ENCODE measurements at places on chromosomes 2 and 18. TPM values are rescaled to one million over a fixed set of nuclear protein-coding genes. Genes with fewer than 3 reads are reported as not detected.

GRCh38 chr2:42195559-42195958, 26.4 kb downstream of the EML4 start:
- DNase-seq = no peak
- H3K27ac ChIP-seq = no peak overlapping the region
- H3K36me3 ChIP-seq = peaks cover 6% of the 10 kb centered on the region
- no peak overlapping the region for H3K4me3 ChIP-seq

GRCh38 chr2:161988589-161988988, 85.4 kb downstream of the DPP4 start:
- no peak overlapping the region for H3K4me3 ChIP-seq
- peak; percentile 67 for DNase-seq
- H3K4me1 ChIP-seq = peaks cover 3% of the 10 kb centered on the region
- H3K36me3 ChIP-seq = no peaks in the 10 kb centered on the region
- H3K27me3 ChIP-seq = no peaks in the 10 kb centered on the region
- no peak overlapping the region for H3K27ac ChIP-seq

GRCh38 chr2:61619561-61619960, 81.4 kb upstream of the XPO1 start:
- H3K4me1 ChIP-seq = no peaks in the 10 kb centered on the region
- DNase-seq = no peak
- H3K36me3 ChIP-seq = no peaks in the 10 kb centered on the region
- no peak overlapping the region for H3K4me3 ChIP-seq
- H3K27ac ChIP-seq = no peak overlapping the region
- no peaks in the 10 kb centered on the region for H3K27me3 ChIP-seq

DNA sequence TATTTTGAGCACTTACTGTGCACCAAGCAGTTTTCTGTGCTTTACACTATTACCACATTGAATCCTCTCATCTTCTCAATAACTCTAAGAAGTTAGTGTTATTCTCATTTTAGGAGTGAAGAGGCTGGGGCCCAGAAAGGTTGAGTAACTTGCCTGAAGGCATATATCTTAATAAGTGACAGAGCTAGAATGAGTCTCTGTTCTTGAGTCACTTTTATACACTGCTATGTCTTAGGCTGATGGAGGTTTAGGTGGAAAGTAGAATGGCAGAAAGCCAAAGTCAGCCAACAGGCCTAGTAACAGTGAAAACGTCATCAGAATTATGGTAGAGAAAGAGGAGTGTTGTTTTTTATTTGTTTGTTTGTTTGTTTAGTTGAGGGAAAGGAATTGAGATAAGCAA, 27.9 kb upstream of the RPE start:
- no peaks in the 10 kb centered on the region for H3K4me1 ChIP-seq
- H3K27ac ChIP-seq = no peak overlapping the region
- no peak for DNase-seq
- no peaks in the 10 kb centered on the region for H3K27me3 ChIP-seq
- H3K36me3 ChIP-seq = no peaks in the 10 kb centered on the region

GRCh38 chr2:237625777-237626176, 1.6 kb upstream of the LRRFIP1 start:
- no peak overlapping the region for H3K27ac ChIP-seq
- H3K27me3 ChIP-seq = no peaks in the 10 kb centered on the region
- H3K4me1 ChIP-seq = peaks cover 1% of the 10 kb centered on the region
- H3K36me3 ChIP-seq = peaks cover 22% of the 10 kb centered on the region
- no peak for DNase-seq

DNA sequence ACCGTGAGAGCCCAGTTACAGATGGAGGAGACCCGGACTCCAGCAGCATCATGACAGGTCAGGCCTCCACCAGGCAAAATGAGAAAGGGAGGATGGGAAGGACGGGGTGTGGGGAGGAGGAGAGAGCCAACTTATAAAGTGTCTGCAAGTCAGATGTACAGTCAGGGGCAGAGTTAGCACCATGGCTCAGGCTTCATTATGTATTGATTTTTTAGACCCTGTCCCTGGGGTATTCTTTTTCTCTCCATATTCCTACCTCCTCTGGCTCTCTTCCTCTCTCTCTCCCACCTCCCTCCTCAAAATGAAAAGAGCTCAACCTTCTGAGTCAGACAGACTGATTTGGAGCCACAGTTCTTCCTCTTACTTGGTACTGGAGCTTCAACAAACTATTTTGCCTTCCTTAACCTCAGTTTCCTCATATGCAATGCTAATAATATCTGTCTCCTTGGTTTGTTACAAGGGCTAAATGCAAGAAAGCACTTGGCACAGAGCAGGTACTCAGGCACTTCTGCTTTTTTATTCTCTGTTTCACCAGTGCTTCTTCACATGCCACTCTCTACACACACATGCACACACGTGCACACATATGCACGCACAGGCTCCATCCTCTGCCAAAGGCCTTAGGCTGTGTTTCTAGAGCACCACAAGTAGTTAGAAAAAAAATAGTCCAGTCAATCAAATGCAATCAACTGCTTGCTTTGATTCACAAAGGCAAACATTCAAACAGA, 92.3 kb upstream of the PKDCC start:
- no peaks in the 10 kb centered on the region for H3K36me3 ChIP-seq
- H3K4me1 ChIP-seq = peaks cover 7% of the 10 kb centered on the region
- peaks cover 25% of the 10 kb centered on the region for H3K27me3 ChIP-seq
- H3K27ac ChIP-seq = no peak overlapping the region

DNA sequence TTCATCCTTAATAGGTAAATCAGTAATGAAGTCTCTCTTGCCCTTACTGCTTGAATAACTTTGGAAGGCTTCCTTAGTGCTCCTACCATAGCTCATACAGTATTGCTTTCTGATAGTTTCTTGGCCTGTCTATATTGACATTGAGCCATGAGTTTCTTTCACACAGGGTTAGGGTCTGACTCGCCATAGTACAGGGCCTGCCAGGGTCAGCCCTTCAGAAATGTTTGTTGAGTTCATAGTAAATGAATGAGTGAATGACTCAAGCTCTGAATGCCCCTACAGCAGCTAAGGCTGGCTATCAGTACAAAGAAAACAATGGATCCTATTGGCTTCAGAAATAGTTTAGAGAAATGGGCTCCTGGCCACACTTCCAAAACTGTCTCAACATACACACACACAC, 65.0 kb upstream of the LRATD1 start:
- no peaks in the 10 kb centered on the region for H3K27me3 ChIP-seq
- H3K27ac ChIP-seq = no peak overlapping the region
- DNase-seq = no peak

GRCh38 chr2:240998995-240999791, 775 bp downstream of the SNED1 start:
- DNase-seq = peak; percentile 67
- no peaks in the 10 kb centered on the region for H3K4me1 ChIP-seq
- no peak overlapping the region for H3K27ac ChIP-seq
- no peak overlapping the region for H3K4me3 ChIP-seq
- H3K36me3 ChIP-seq = no peaks in the 10 kb centered on the region

DNA sequence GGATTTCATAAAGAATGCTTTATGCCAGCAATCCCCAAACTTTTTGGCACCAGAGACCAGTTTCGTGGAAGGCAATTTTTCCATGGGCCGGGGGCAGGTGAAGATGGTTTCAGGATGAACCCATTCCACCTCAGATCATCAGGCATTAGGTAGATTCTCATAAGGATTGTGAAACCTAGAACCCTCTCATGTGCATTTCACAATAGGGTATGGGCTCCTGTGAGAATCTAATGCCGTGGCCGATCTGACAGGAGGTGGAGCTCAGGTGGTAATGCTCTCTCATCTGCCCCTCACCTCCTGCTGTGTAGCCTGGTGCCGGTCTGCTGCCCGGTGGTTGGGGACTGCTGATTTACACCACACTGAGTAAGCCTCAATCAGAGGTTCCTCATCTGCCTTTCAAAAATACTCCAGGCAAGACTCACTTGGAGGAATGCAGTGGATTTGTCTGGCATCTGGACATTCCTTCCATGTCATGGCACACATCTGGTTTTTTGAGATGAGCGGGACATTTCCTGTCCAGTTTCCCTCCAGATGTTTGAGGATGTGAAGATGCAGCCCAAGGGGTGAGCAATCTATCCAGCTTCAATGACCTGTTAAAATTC, 185.8 kb downstream of the VAPA start:
- DNase-seq = no peak
- no peak overlapping the region for H3K4me3 ChIP-seq
- no peaks in the 10 kb centered on the region for H3K36me3 ChIP-seq
- H3K27me3 ChIP-seq = no peaks in the 10 kb centered on the region
- H3K4me1 ChIP-seq = no peaks in the 10 kb centered on the region

DNA sequence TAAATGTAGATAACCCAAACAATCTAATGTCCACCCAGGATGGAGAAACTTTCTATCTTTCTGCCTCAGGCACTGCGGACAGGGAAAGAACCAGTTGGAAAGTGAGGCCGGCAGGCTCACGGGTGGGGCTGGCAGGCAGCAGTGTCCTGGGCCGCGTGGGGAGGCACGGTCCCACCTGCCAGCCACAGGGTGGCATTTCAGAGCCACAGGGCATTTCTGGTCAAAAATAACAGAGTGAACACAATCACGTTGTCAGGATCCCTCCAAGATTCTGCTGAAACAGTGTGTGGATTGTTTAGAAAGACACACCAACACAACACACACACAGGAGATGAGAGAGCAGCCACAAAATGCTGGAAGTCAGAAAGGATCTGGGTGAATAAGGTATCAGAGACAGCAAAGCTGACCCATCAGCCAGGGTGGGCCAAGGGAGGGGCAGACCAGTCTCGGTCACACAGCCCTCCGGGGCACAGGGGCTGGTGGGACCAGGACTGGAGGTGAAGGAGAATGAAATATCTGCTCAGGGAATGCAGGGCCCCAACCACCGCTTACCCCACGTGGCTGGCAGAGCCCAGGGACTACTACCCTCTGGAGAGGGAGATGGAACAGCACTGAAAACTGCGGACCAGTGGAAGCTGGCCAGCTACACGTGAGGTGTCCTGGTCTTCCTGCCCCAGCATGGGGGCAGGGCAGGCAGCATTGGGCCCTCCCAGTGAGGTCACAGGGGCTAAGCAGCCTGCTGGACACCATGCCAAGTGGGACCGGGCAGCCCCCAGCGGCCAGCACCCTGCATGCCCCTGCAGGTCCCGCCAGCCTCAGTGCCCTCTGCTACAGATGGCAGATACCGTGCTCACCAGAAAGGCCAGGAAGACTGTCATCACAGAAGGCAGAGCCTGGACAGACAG, 173.9 kb downstream of the HDAC4 start:
- no peak for DNase-seq
- H3K27ac ChIP-seq = no peak overlapping the region
- no peaks in the 10 kb centered on the region for H3K36me3 ChIP-seq
- no peaks in the 10 kb centered on the region for H3K27me3 ChIP-seq
- no peak overlapping the region for H3K4me3 ChIP-seq

- DNase-seq = peak; percentile 87
- peak overlapping the region; percentile 33 for H3K27ac ChIP-seq
- H3K4me1 ChIP-seq = peaks cover 2% of the 10 kb centered on the region
- H3K36me3 ChIP-seq = peaks cover 48% of the 10 kb centered on the region
- no peaks in the 10 kb centered on the region for H3K27me3 ChIP-seq
These were observed 5.0 kb downstream of the FZD7 start for GRCh38 chr2:202038471-202039277.

DNA sequence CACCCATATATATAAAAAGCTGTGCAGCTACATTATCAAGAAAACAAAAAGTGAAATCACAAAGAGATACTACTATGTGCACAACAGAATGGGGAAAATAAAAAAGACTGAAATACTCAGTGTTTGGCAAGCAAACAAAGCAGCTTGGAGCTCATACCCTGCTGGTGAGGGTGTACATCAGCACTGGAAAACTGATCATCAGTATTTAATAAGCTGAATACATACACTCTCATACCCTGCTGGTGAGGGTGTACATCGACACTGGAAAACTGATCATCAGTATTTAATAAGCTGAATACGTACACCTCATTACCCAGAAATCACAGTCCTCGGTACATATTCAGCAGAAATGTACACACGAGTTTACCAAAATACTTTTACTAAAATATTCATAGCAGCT, 220.8 kb downstream of the SPP2 start:
- H3K4me3 ChIP-seq = no peak overlapping the region
- no peak for DNase-seq
- H3K27ac ChIP-seq = no peak overlapping the region

GRCh38 chr2:112493858-112494648, 12.1 kb downstream of the TTL start:
- H3K27me3 ChIP-seq = no peaks in the 10 kb centered on the region
- no peak overlapping the region for H3K27ac ChIP-seq
- no peak for DNase-seq
- H3K4me3 ChIP-seq = no peak overlapping the region
- H3K4me1 ChIP-seq = no peaks in the 10 kb centered on the region
- peaks cover 50% of the 10 kb centered on the region for H3K36me3 ChIP-seq

DNA sequence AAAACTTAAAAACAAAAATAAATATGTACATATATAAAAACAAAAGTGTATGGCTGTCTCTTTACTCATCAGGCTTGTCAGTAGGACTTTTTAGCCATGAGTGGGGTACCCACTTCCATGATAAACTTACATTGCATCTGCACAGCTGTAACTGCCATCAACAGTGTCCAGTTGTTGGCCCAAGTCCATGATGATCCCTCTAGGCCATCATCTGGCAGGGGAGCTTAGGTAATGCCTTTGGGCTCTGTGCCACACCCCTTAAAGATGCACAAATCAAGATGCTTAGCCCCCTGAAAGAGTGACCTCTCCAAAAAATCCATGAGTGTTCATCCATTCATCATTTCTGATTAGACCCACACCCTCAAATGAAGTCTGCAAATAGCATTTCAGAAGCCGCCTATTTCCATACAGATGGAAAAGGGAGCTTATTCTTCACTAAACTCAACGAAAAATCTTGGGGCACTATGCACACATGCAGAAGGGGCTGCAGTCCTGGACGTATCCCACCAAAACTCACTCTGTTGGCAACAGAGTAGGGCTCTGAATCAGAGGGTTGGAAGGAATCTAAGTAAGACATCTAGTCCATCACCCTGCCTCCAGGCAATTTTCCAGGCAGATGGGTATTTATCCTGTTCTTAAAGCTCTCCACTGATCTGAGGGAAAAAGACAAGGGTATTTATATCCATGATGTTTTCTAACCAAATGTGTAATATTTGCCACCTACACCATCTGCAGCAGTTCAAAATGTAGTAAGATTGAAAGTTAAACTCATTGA, 691.0 kb downstream of the ZEB2 start:
- H3K27me3 ChIP-seq = no peaks in the 10 kb centered on the region
- no peak for DNase-seq
- H3K36me3 ChIP-seq = no peaks in the 10 kb centered on the region
- no peaks in the 10 kb centered on the region for H3K4me1 ChIP-seq

The NYAP2 gene
- not detected for total RNA-seq

The LIMS2 gene
- total RNA-seq = 5.4 TPM

The SPEG gene
- total RNA-seq = 20.8 TPM

The WNT6 gene
- not detected for total RNA-seq

The FAP gene
- total RNA-seq = not detected

The ITPRIPL1 gene
- total RNA-seq = 7.7 TPM
